ENCODE measurements at places on chromosomes 6 and 20.

- no peak for DNase-seq
Observed at GRCh38 chr6:53244399-53244931, 95.8 kb upstream of the GCM1 start.

DNA sequence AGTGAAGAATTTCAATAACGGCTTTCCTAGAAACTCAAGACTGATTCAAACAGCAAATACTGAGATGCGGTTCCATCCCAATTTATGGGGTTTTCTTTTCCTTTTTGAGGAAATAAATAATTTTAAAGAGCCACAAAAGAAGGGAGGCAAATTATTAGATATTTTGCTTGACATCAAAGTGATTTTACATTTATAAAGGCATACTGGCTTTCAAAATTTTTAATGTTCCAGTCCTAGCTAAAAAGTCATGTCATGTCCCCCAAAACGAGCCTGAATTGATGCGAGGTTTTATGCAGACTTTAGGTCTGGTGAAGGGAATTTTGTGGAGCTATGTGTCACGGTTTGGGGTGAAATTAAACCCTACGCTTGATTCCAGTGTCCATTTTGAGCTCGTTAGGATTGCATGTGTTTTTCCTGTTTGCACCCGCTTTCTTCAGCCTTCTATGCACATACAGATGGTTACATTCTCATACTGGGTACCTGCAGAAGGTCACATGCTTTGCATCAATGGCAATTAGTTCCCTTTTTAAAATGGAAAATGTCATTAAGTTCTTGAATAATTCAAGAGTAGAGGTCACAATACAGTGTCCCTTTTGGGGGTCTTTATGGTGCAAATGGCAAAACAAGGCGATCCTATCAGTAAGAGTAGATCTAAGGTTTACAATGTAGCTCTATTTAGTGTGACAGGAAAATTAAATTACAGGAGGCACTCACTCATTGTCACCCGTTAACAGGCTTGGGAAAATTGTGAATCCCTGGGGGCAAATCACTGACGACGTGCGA lies 17.3 kb downstream of the FOXA2 start:
- DNase-seq, result no peak

GRCh38 chr6:157265186-157265585 lies 58.1 kb downstream of the TMEM242 start:
- DNase-seq, result no peak

- peak; percentile 62 for DNase-seq
Observed at GRCh38 chr6:21587179-21587960, 6.2 kb upstream of the SOX4 start.

- no peak for DNase-seq
Observed at GRCh38 chr6:125994670-125995488, 8.5 kb downstream of the TRMT11 start.

All from AG20443 (cell line).